Natural killer cell (primary cell): ENCODE measurements at places on chromosomes 4 and X.

DNA sequence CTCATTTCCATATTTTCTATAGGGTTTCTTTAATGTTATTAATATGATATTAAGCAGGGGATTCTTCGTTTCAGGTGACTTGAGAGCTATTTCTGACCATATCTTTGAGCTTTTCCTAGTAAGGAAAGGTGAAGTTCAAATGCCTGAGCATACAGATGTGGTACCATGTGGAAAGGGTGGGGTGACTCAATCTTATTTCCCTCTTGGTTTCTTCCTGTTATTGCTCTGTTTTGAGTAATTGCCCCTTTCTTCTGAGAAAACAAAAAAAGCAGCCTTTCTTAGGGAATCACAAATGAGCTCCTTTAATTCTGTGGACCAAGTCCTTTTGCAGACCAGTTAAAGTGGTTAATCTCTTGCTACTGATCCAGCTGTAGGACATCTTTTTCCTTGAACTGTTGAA, 41.0 kb upstream of the AGA start:
- no peak for DNase-seq

DNA sequence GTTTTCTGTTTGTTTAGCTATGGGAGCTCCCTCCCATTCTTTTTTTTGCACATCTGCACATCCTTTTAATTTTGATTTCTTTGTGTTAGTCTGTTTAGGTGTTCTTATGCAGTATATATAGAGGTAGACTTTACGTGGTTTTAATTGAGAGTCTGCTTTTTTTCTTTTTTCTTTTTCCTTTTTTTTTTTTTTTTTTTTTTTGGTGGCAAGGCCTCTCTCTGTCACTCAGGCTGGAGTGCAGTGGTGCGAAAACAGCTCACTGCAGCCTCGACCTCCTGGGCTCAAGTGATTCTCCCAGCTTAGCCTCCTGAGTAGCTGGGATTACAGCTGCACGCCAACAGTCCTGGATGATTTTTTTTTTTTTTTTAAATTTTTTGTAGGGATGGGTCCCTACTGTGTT, 68.2 kb downstream of the FAM193A start:
- DNase-seq, result no peak

DNA sequence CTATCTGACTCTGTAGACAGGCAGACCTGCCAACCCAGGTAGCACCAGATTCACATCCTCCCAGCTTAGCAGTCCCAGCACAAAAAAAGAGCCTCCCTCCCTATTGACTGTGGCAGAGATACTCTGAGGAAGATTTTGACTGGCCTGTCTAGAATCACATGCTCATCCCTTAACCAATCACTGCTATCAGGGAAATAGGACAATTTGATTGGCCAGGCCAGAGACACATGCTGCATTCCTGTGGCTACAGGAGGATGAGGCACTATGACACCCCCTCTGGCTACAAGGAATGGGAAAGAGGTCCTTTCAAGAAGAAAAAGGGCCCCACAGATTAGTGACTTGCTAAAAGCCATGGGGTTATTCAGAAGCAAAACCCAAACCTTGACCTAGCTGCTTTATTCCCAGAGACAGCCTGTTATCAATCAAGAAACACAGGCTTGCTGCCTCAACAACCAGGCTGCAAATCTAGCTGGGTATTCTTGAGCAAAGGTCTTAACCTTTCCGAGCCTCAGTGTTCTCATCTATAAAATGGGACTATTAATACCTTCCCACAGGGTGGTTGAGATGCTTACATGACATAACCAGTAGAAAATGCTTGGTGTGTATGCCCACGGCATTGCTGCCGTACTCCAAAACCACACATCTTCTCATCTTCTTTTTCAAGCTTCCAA, 147.6 kb downstream of the BCOR start:
- no peak for DNase-seq

DNA sequence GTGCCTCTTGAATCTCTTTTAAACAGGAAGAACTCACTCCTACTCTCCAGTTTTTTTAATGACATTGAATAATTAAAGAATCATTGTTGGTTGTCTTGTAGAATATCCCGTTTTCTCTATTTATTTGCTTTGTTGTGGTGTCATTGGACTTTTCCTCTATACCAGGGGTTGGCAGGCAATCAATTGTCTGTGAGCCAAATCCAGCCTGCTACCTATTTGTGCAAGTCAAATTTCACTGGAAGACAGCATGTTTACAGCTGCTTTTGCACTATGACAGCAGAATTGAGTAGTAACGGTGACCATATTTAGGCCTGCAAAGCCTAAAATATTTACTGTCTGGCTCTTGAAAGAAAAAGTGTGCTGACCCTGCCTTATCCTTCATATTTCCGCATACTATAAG, 34.8 kb downstream of the POLA1 start:
- no peak for DNase-seq

GRCh38 chr4:153239409-153239808, 35.2 kb downstream of the TRIM2 start:
- DNase-seq, result no peak

- DNase-seq, result no peak
These were observed 5.0 kb downstream of the ZFX start for GRCh38 chrX:24154490-24155034.

- DNase-seq, result no peak
These were observed 77.6 kb upstream of the MAP3K15 start for GRCh38 chrX:19592952-19593351.
